ENCODE measurements at places on chromosomes 4 and X.
A peak's percentile ranks its signal among the peaks of the same experiment; 100 is the strongest.

DNA sequence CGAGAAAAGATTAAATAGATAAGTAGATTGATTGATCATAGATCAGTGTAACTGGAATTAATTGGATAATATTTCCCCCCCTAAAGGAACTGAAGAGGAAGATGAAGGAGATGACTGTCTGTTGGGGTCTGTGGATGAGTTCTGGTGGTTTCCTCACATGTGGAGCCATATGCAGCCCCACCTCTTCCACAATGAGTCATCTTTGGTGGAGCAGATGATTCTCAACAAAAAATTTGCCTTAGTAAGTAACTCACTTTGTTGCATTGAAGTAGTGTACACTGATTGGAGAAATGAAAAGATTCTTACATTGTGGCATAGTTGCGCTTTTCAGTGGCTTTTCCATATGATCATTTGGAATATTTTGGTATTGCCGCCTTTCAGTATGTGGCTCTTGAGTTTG is 80.4 kb downstream of the NDST3 start:
- no peak for DNase-seq

- no peak for DNase-seq
Measured at GRCh38 chr4:947491-947971, 15.3 kb downstream of the TMEM175 start.

DNA sequence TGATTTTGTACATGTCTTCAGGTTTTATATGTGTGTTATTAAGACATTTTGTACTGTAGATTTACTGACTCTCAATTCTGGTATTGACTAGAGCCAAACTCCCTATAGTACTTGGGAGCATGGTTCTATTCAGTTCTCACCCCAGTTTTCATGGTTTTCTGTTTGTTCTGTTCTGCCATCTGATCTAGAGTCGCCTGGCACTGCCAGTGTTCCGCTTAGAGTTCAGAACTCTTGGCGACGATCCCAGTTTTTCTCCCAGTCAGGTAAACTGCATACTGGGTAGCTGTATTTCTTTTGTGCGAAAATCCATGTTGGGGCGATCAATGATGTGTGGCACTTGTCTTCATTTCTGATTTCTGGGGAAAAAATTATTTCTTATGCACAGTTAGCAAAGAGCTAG is 78.0 kb downstream of the PHOX2B start:
- DNase-seq, result no peak

DNA sequence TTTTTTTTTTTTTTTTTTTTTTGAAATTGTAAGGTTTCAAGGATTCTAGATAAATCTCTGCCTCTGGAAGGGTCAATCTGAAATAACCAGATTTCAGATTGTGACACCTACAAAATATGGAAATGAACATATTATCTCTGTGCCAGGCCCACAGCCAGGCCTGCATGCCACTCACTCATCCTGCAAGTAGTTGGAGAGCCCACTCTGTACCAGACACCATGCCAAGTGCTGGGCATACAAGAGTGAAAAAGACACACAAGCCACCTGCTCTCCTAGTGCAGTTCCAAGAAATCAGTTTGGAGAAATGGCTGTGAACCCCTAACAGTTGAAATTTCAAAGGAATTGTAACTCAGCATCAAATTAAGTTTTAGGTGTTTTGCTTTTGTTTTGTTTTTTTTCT is 145.9 kb upstream of the NOCT start:
- no peak for DNase-seq

DNA sequence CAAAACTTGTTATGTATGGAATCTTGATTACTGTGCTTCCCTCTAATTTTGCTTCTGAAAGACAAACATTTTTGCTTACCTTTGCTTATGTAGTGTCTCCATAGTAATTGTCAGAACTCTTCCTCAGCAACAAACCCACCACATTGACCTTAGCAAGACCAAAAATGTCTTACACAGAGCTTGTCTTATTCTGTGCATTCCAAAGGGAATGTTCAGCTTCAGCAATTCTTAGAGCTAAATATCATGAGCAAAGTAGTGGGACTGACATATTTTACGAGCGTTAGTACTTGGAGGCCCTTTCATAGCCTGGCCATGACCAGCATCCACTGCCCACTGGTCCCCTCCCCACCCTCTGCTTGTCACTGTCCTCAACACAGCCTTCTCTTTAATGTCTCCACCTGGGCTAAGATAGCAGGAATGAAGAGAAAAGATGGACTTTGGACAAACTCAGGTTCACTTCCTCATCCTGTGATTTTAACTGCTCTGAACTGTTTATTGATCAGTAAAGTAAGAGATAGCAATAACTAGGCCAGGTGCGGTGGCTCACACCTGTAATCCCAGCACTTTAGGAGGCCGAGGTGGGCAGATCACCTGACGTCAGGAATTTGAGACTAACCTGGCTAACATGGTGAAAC is 15.5 kb upstream of the SH3D19 start:
- no peak for DNase-seq

DNA sequence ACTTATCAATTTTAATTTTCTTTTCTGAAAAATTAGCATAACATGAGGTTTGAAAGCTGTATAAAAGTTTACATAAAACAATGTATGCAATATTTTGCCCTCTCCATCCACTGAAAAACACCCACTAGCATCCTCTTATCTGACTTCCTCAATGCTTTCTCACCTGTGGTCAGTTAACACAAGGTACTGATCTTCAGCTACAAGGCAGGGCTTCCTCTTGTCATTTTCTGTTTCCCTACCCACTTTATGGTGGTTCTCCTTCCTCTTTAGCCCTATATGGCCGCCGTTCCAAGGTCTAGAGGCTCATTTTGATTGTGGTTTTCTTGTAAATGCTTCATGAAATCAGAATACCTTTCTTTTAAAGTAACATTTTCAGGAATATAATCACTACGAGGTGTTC is 618.6 kb upstream of the CPEB2 start:
- DNase-seq, result no peak

DNA sequence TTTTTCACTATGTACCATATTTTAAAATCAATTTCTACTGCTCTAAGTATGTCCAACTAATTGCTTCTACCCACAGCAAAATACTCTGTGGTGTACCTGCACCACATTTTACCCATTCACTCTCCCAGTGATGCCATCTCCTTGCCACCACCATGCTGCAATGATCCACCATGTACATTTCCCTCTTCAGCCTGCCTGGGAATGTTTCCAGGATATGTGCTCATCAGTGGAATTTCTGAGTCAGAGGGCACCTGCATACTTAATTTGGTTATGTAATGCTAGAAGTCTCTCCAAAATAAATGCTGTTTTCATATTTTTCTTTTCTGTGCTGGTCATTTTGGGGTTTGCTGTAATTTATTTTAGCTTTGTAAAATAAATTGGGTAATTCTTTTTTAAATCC is 33.2 kb upstream of the OCIAD2 start:
- DNase-seq, result peak; percentile 8

GRCh38 chr4:126906466-126906865 is 726.3 kb upstream of the INTU start:
- no peak for DNase-seq

- DNase-seq, result no peak
Measured at GRCh38 chrX:137574102-137574783, 8.3 kb downstream of the ZIC3 start.

- DNase-seq, result no peak
Measured at GRCh38 chr4:27308379-27308778, 447.7 kb downstream of the STIM2 start.

DNA sequence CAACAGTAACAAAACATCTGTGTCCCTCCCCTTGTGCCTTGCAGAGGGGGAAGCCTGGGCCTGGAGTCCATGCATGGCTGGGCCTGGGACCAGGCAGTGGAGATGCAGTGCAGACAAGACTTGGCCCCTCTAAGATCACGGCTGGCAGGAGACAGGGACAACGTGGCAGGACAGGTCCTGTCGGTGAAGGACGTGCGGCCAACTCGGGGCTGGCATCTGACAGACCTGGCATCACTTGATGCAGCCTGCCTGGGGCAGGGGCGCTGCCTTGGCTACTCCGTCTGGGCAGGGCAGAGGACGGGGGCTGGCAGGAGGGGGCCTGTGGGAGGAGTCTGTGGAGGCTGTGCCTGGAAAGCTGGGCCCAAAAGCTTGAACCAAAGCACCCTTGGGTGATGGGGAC is 112.1 kb downstream of the CPZ start:
- DNase-seq, result no peak

DNA sequence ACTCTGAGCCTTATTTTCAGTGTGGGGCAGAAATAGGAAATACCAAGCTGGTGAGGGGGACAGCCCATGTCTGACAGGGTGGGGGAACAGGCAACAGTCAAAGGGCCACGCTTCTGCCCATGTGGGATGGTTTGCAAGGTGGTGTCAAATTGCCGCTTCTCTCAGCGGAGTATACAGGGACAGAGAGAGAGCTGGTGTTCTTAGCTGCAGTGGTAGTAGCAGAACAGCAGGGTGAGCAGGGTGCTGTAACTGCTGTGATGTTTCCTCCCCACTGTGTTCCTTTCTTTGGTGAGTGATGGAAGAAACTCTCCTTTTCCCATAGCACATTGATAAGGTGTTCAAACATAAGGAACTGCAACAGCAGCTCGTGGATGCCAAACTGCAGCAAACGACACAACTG is 37.9 kb downstream of the RBBP7 start:
- no peak for DNase-seq

DNA sequence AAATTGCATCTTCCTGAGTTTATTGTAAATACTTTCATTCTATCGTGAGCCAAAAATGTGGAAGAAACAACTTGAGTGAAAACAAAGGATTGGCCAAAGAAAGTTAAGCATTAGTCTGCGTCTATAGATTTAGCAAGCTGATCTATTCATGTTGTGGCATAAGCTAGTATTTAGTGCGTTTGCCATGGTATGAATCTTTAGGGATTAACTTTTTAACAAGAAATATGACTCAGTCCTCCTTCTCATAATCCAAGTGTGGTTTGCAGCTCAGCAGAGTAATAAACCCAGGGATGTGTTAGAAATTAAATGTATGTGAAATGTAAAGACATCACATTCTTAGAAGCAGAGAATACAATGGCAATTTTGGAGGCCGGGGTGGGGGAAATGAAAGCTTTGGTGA is 1110.9 kb downstream of the NLGN4X start:
- no peak for DNase-seq

DNA sequence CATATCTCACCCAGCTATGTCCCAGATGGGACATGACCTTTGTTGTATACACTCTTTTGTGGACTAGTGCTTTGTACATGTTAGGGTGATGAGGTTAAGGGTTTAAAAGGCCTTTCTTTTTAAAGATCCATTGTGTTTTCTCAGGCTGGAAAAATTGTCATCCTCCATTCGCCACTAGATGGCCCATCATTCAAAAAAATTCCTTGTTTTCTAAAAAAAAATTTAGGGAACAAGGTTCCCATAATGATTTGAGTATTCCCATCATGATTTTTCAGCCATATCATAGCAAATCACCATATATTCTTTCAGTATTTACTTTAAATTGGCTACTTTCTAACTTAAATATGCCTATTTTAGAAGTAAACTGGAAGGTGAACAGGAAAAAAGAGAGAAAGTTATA is 91.9 kb upstream of the TMEM164 start:
- peak; percentile 7 for DNase-seq

- DNase-seq, result no peak
Measured at GRCh38 chrX:16958356-16958755, 11.9 kb downstream of the REPS2 start.

DNA sequence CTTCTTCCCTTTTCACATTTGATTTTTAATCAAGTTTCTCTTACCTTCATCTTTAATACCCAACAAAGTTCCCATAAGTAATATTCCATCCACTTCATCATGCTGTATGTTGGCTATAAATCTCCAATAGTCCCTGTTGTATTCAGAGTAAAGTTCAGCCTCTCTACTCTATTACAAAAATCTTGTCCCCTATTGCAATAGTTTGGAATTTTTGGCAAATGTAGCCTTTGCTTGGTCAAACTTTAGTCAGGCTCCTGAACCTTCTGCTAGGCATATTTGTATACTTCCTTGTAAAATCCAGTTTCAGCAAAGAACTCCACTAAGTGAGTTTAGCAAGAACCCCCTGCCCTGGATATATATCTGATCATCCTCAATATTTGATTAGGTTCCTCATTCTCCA is 54.0 kb upstream of the PACRGL start:
- DNase-seq, result no peak

- no peak for DNase-seq
Measured at GRCh38 chr4:140085881-140086280, 68.1 kb downstream of the MAML3 start.

DNA sequence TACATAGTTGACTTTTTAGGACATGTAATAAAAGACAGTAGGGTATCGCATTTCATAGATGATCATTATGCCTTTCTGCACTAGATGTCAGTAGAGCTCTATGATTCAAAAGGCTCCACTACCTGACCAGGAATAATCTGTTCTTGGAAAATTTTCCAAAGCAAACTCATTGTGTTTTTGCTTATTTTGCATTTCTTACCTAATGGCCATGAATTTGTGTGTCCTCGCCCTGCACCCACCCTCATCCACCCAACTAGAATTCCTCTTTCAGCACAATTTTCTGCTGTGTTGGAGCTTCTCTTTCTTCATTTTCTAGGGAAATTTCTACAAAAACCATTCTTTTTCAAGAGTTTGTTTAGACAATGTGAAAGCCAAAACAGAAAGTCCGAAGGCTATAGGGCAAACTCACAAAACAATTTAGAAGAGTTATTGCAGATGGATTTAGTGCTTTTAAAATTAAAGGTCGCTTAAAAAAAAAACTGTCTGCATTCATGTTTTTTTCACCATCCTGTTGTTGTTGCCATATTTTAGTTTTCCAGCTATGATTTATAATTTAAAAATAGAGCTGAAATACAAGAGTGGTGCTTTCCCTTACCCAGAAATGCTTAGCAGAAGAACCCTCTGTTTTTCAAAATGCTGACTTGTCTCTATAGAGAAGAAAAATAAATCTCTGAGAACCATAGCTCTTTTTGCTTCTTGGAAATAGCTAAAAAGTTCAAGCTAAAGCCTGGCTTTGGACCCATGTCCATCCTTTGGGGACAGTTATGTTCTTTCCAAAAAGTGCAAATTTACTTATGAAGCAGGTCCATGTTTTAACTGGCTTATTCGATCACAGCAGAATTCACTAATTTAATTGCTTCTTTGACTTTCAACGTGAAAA is 183.7 kb downstream of the SPATA18 start:
- peak; percentile 28 for DNase-seq

DNA sequence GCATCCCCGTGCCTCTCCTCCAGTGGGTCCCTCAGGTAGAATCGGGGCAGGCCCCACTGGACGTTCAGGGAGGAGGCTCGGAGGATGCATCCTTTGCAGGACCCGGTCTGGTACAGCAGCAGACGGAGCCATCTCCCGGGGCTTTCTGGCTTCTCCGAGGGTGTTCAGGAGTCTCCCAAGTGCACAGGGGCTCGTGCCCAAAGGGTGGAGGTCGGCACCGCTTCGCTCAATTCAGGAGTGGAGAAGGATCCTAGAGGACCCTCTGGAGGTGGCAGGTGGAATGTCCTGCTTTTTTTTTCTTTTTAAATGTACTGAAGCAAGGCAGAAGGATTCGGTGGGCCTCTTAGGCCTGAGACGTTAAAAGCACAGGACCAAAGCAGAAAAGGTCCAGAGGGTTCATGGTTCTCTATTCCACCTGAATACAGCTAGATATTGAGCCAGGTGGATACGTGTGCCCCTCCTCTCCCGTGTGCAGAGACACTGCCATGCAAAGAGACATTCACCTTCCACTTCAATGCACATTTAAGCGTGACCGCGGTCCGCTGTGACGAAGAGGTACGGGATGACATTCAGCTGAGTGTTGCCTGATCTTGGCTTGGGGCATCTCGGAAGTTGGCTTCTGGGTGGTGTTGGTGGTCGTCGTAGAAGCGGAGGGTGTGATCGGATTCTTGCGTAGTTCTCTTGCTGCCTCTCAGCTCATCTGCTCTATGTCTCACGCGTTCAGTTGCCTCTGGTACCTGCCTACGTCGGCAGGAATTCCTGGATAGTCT is 281.2 kb upstream of the AGTR2 start:
- DNase-seq, result no peak

- DNase-seq, result peak; percentile 43
Measured at GRCh38 chrX:131827935-131828334, 195.2 kb upstream of the STK26 start.

Data from A549 (cell line).